ENCODE measurements at places on chromosomes 11 and 22. TPM values are rescaled to one million over a fixed set of nuclear protein-coding genes. Genes with fewer than 3 reads are reported as not detected.

The TRIM49 gene
- total RNA-seq, result not detected

The SERHL2 gene
- 1.9 TPM for total RNA-seq

The OR52E4 gene
- total RNA-seq, result not detected

The FOSL1 gene
- total RNA-seq, result 2.0 TPM

- DNase-seq, result peak; percentile 43
These were observed 48.9 kb upstream of the SHANK2 start for GRCh38 chr11:71301046-71301857.

DNA sequence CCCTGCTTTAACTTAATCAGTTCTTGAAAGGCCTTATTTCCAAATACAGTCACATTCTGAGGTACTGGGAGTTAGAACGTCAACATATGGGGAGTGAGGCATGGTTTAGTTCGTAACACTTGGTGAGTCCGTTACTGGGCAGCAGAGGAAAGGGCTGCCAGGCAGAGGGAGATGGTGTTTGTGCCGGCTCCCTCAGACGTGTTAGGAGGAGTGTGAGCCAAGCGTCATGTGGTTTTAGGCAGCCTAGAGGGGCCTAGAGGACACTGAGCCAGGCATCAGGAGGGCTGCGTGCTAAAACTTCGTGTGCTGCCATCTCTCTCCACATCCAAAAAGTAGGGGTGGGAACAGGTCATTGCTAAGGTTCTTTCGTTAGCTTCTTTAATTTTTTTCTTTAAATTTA, 10.2 kb downstream of the BCR start:
- no peak for DNase-seq

GRCh38 chr11:90423378-90423777, 200.5 kb upstream of the CHORDC1 start:
- DNase-seq, result no peak

- DNase-seq, result no peak
These were observed 493.7 kb upstream of the CCDC90B start for GRCh38 chr11:83779876-83780275.

DNA sequence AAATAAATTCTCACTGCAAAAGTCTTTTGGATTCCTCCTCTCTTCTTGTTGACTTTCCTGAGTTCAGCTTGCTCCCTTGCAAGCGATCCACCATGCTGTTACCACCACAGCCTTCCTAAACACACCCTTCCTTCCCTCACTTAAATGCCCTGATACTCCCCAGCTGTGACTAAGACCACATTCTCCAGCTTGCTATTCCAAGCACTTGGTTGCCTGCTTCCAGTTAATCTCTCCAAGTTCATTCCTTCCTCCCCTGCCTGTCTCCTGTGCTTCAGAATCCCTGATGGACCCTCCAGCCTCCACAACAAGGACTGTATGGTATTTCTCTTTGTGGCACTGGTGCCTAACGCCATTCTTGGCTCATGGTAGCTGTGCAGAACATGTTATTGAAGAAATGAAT, 603.9 kb upstream of the CADM1 start:
- DNase-seq, result no peak

DNA sequence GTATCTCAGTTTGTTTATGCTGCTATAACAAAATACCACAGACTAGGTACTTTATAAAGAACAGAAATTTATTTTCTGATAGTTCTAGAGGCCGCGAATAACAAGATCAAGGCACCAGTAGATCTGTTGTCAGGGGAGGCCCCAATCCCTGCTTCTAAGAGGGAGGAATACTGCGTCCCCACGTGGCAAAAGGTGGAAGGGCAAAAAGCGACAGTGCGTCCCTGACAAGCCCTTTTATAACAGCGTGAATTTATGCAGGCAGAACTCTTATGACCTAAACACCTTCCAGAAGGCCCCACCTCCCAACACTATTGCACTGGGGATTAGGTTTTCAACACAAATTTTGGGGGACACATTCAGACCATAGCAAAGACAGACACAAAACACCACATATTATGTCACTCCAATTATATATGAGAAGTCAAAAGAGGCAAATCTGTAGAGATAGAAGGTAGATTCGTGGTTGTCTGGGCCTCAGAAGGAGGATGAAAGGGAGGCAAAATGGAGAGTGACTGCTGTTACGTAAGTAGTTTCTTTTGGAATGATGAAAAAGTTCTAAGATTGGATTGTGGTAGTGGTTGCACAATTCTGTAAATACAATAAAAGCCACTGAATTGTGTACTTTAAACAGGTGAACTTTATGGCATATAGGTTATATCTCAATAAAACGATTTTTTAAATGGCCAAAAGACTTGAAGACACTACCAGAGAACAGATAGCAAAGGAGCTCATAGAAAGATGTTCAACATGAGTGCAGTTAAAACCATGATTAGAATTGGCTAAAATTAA, 30.1 kb upstream of the TNRC6B start:
- DNase-seq, result no peak
